Amniotic stem cell (primary cell): ENCODE measurements at places on chromosomes 12 and 14.

GRCh38 chr14:101590062-101590461 lies 28.8 kb downstream of the DIO3 start:
- DNase-seq = no peak

DNA sequence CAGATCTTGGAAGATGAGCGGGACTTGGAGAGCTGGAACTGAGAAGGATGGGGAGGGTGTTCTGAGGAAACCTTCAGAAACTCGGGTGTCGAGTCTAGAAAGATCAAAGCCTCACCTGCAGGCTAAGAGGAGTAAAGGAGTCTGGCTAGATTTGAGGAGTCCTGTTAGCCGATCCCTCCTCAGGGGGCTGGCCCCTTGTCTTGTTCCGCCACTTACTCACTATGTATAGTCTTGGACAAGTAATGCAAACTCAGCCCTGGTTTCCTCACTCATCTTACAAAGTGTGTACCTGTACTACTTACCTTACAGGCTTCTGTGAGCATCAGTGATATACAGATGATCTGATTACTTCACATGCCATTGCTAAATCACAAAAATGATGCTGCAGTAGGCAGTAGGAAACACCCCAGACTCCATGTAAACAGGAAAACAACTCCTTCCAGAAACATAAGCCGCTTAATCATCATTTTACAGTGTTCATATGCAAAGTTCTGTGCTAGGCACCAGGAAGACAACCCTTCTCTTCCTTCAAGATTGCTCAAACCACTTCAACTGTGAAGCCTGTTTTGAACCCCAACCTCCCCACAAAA lies 2.0 kb upstream of the SPTLC2 start:
- DNase-seq = no peak

DNA sequence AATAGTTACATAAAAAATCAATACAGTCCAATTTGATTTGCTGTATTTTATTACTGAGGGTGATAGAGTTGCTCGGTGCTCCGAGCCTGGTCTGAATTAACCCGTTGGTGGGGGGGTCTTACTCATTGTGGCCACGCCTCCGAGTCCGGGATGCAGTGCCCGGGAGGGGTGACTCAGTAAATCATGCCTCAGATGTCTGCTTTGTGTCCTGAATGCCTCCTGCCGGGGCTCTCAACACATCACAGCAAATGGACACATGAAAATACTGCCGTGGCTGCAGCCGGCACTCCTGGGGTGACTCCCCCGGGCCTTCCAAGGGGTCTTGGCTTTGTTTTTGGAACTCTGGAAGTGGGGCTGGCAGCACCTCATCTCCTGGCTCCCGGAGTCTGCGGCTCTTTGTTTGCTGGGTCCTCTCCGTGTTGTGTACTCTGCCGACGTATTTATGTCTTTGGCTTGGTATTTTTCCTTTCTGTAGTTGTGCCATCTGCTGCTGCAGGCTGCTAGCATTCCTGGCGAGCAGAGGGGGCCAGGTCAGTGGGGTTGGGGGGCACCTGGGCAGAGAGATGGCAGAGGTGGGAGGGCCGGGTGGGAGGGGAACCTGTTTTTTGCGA lies 129.0 kb downstream of the AACS start:
- DNase-seq = peak; percentile 41

DNA sequence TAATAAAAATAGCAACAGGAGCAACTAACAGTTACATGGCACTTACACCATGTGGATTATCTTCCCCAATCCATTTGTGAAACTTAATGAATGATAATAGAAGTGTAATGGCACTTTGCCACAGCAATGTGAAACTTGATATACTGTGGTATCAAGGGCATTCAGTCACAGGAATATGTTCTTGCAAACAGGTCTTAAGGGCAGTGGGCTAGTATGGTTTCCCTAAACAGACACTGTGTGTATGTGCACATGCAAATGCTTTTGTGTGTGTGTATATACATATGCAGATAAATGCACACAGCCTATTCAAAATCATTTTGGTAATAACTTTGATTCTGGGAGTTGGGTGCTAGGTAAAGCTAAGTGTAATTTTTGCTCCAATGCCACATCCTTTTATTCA lies 26.2 kb upstream of the ARHGAP5 start:
- DNase-seq = no peak

DNA sequence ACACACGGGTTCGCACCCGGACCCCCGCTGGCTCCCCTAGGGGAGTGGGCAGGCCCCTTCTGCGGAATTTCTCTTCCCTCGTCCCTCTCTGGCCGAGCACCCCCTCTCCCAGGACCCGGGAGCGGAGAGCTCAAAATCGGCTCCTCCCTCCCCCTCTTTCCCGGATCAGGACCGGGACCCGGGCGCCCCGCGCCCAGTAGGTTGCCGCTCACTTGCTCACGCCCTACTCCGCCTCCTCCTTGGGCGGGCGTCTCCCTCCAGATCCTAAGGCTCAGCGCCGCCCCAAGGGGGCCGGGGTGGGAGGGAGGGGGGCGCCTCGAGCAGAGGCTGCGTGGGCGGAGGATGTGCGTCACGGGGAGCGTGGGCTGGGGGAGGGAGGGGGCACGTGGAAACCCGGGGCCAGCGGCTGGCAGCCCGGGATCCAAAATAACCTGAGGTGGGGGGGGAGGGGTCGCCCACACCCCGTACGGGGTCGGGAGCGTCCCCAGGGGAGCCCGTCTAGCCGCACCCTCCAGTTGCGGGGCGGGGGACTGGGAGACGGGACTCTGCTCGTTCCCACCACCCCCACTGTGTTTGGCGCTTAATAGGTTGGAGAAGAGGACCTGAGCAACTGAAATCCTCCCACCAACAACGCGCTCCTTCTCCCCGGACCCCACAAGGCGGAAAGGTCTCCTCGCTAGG lies 1.8 kb upstream of the NAB2 start:
- peak; percentile 85 for DNase-seq

- DNase-seq = no peak
Observed at GRCh38 chr12:59972905-59973304, 377.1 kb downstream of the SLC16A7 start.

DNA sequence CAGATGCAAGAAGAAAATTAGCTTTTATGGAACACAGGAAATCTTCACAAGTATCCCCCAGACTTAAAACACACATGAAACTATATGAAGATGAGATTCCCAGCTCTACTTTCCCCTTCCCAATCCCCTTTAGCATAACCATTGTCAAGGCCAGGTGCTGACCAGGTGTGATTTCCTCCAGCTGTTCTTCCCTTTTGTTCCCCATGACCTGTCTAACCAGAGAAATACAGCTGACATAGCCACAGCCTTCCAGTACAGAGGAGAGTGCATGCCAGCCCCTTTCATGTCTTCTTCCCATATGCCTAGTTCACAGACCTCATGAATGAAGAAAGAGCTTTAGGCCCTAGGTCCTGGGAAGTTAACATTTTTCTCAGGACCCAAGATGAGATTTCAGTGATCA lies 43.5 kb upstream of the FKBP4 start:
- DNase-seq = no peak

DNA sequence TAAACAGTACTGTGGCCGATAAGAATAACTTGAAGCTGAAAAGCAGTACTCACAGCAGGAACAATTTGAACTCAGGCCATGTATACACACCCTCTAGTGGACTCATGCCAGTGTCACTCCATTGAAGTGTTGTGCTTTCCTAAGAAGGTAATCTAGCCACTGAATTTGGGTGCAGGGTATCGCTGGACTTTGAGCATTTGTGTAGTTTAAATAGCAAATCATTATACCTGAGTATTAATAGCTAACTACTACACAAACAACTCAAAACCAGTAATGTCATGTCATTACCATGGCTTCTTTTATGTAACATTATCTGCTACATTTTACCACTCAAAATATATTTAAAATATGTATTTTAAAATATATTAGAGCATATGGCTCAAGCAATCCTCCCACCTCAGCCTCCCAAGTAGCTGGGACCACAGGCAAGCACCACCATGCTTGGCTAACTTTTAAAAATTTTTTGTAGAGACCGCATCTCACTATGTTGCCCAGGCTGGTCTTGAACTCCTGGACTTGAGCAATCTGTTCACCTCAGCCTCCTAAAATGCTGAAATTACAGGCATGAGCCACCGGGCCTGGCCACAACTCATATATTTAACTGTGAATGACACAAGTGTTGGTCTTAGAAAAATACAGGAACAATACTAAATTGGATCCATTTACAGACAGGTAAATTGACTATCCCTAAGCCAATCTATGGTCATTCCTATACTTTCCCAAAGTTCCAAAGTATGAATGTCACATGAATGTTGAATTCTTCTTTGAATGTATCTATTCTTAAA lies 25.6 kb upstream of the ARID4A start:
- DNase-seq = no peak

DNA sequence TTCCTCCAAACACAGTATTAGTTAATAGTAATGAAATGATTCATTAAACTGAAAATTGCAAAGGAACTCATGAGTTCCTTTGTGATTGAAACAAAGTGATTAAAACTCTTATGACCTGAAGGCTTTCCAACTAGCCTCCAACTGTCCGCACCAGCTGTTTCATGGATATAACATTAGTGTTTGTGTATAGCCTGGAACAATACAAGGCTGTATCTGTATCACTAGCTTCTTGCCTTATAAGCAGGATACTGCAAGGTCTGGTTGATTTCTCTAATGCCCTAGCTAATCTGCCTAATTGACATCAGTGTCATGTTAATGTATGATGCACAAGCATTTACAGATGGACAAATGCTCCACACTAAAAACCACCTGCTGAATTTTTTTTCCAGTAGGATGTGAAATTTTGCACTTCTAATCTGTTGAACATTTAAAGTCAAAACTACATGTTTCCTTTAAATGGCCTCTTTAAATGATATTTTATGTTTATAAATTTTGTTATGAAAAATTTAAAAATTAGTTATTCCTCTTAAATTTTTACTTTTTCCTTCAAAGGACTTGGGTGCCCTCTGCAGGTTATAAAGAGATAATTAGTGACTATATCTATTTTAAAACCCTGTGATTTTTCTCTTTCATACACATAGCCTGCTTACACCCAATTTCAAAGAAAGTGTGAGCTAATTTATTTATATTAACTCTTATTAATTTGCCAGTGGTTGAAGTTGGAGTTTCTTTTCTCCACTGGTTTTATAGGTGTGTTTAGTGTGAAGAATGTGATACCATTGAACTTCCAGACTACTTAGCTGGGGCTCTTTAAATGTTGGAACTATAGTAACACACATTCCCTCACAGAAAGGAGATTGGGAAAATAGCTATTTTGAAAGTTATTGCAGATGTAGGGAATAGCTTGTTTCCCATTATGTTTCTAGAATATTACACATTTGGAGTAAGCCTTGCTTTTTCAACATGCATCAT lies 25.4 kb downstream of the AP5M1 start:
- no peak for DNase-seq
